ENCODE measurements at places on chromosomes 3 and 15.

DNA sequence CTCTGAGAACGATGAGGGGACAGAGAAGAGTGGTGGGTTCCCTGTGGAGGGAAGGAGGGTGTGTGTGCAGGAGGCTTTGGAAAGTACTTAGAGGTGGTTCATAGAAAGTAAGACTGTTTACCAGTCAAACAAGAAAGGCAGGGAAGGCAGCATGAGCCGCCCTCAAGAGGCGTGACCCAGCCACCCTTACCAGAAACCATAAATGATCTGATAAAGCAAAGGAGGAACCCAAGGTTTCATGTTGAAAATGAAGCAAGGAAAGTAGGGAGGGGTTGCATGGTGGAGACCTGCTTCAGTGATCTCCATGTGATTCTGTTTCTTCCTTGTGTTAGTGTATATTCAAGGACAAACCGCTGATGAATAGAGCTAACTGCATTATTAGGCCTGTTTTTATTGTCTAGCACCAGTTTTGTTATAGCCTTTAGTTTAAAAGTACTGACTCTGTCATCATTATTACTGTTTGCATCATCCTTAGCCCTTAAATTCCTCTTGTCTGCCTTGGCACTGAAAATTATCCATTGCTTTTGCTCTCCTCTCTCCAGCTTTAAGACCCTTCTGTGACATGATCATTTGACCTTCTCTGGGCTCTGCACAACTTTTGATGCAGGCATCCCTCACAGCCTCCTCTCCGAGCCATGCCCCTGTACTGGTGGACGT is 96.1 kb downstream of the STAC start:
- no peak for DNase-seq

GRCh38 chr15:74302821-74303359 is 64.6 kb downstream of the CYP11A1 start:
- no peak for DNase-seq

DNA sequence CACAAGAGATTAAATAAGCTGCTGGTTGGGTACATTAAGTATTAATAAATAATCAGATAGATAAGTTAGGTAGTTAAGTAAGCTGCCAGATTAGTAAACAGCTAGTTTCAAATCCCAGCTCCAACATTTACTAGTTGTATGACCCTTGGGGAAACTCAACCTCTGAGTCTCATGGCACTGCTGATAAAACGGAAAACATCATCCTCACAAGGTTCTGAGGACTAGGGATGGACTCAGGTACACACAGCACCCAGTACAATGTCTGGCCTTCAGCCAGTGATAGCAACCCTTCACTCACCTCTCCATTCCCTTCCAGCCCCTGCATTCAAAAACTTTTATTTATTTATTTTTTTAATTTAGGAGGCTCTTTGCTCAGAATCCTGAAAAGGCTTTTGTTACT is 32.3 kb downstream of the B3GNT5 start:
- DNase-seq: no peak

- no peak for DNase-seq
These were observed 1.3 kb downstream of the GOLGA8A start for GRCh38 chr15:34436126-34436955.

- DNase-seq: no peak
These were observed 626.8 kb downstream of the GRM7 start for GRCh38 chr3:7487763-7488162.

- no peak for DNase-seq
These were observed 51.9 kb downstream of the SERPINI1 start for GRCh38 chr3:167787440-167787839.

- DNase-seq: no peak
These were observed 30.2 kb downstream of the GOLIM4 start for GRCh38 chr3:168065569-168065968.

GRCh38 chr15:63389902-63390670 is 8.4 kb upstream of the CA12 start:
- DNase-seq: no peak

DNA sequence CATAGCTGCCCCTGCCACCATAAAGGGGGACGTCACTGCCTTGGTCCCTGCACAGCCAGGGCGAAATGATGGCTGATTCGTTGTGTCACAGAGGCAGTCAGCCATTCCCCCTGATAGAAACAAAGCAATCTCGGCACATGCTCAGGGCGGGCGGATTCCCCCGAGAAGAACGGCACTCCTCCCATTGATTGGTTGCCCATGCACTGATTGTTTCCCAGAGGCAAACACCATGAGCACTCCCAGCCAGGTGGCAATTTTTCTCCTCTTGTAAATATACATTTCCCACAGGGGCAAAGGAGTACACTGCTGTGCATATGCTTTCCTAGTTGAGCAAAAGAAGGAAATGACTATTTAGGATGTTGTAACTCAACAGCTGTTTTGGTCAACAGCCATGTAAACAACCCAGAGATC is 56.5 kb downstream of the KY start:
- DNase-seq: no peak

- DNase-seq: no peak
These were observed 246.5 kb downstream of the EPHB1 start for GRCh38 chr3:135041601-135042000.

DNA sequence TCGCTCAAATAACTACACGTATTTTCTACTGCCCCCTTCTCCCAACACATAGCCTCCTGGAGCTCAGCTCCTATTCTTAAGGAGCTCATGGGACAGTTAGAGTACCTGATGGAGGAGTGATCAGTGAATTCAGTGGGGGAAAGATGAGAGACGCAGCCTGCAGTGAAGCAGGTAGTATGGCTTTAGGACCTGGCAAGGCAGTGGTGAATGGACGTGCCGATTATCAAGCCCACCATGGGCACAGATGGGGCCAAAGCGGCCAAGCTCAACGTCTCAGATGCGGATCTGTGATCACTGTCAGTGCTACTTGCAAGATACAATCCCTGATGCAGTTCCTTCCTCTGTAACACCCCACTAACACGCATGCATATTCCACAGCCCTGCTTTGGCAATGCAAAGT is 45.8 kb upstream of the ATP2B2 start:
- no peak for DNase-seq

DNA sequence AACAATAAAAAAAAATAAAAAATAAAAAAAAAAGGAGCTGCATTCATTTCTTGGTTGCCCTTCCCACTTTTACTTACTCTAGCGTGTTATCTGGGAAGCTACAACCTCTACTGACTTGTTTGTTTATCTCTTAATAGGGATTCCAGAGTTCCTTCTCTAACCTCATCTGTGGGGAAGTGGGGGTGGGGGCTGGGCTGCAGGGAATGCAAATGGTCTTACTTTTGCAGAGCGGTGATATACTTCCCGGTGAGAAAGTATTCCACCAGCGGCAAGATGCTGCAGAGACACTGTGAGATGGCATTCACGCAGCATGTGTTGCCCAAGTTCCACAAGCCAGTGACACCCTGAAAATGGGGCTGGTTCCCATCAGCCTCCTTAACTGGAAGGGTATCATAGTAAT is 2.1 kb downstream of the USP50 start:
- no peak for DNase-seq

DNA sequence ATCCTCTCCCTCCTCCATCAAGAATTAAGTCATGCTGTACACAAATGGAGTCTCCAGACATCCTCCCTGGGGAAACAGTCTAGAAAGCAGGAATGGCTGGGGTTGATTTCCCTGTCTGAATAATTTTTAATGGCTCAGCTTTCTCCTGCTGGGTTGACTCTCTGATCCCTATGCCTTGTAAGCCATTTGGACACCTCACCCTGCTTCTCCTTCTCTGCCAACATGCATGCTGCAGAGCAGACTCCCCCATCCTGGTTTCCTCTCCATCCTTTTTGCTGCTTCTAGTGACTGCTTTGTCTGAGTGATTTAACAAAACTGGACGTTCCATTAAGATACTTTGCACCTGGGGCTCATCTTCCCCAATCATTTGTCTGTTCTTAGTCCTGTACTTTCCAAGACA is 22.2 kb downstream of the SV2B start:
- no peak for DNase-seq

DNA sequence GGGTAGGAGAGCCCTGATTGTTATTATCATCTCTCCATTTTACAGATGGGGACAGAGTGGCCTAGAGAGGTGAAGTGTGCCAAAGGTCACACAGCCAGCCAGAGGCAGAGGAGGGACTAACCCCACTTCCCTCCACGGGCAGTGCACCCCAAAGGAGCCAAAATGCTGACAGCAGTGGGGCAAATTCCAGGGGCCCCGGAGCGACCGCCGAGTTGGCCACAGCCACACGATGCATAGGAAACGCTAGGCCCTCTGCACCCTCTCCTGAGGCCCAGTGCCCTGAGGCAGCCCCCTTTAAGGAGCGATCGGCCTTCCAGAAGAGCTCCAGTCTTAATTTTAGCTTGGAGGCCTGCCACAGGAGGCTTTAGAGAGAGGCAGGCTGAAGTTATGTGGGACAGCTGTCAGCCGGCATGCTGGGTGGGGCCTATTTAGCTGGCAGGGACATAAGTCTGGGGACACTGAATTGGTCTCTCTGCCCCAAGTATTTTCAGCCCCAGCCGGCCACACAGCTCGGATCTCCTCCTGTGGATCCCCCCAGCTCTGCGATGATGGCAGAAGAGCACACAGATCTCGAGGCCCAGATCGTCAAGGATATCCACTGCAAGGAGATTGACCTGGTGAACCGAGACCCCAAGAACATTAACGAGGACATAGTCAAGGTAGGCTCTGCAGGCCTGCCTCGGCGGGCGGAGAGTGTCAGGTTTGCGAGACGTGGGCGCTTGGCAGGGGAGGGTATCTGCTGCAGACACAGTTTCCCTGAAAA is at the start of gene CAV3:
Gene CAV3, plus strand, starts transcription at position 471 of the 763 bp plus-strand sequence. Its CDS starts 75 bp downstream, at position 546.
- no peak for DNase-seq

GRCh38 chr15:59699810-59700431 is 10.8 kb upstream of the BNIP2 start:
- DNase-seq: no peak

- DNase-seq: no peak
These were observed 228.1 kb upstream of the LMCD1 start for GRCh38 chr3:8273479-8273878.

GRCh38 chr3:133487920-133488540 is 85.5 kb upstream of the CDV3 start:
- DNase-seq: no peak

- no peak for DNase-seq
These were observed 249.2 kb downstream of the IGSF11 start for GRCh38 chr3:118785415-118785814.

GRCh38 chr15:89116404-89116803 is 28.1 kb downstream of the ABHD2 start:
- DNase-seq: no peak

DNA sequence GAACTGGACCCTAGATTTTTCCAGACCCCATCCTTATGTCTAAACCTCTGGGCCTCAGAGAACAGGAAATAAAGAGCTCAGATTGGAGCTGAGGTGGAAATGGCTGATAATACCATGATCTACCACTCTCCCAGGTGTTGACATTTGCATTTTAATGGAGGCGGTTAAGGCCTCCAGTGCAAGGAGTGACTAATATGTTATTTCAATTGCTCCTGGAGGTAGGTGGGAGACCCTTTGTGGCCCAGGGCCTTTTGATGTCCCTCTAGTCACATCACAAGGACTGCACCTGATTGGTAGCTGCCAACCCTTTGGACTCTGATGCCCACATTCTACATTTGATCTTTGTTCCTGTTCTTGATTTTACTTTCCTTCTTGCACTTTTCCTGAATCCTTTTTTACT is 9.0 kb upstream of the ADCY5 start:
- no peak for DNase-seq

DNA sequence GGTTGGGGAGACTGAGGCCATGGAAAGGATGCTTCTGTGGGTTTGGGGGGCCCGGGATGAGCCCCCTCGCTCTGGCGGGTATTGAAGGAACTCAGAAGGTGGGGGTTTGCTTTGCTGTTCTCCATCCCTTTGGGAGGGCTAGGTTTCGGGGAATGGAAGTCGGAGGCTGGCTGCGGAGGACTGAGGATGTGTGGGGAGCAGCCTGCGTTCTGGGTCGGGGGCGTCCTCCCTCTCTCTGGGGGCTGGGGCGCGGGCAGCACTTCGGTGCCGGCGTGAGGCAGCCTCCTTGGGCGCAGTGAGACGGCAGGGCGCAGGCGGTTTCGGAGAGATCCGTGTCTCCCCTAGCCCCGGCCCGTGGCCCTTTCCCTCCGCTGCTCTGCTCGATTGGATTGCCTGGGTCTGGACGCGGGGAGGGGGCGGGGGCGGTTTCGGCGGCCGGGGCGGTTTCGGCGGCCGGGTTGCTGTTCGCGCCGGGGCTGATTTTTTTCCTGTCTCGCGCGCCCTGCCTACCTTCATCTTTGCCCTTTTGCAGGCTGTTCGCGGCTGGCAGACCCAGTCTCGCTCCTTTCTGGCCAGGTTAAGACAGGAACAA is 1.4 kb downstream of the PTPRG start:
- DNase-seq: no peak

DNA sequence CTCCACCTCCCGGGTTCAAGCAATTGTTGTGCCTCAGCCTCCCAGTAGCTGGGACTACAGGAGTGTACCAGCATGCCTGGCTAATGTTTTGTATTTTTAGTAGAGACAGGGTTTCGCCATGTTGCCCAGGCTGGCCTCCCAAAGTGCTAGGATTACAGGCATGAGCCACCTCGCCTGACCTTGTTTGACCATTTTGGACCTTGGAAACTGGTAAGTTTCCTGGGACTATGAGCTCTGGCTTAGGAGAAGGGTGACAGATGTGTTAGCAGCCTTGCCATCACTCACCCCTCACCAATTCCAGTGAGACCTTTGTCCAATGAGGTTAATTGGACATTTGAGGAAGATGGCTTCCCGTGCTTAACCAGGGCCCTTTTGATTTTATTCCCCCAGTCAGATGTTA is 19.9 kb downstream of the DNASE1L3 start:
- DNase-seq: no peak

DNA sequence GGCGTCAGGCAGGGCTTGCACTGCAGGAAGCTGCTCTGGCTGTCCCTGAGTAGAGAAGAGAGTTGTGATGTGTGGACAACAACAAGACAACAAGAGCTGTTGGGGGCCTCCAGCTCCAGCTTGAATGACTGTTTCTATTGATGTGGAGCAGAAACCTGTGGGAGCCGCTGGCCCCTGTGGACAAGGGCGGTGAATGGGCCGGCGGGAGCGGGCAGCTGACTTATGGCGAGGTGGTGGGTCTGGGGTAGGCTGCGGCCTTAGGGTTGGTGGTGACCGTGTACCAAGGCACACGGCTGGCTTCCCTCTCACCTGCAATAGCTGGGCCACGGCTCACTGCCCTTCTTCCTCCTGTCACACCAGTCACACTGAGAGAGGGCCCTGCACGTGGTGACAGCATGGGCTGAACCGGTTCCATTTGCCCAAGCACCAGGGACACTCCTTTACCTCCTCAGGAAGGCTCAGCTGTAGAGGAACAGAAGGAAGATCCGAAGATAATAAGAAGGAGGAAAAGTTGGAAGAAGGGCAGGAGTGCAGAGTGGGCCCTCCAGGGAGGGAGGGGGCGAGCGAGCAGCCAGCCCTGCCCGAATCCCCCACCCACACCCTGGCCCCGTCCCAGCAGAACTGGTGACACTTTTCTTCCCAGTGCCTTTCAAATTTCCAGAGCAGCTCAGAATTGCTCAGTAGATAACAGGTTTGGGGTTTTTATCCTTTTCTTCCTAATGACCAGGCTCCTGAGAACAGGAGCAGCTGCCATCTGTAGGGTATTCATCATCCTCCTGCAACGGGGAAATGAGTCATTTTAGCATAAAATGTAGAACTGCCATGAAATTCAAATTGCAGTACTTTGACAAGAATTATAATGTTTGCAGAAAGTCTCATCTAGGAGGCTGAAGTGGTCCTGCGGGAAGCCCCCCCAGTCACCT is 136.9 kb downstream of the TJP1 start:
- no peak for DNase-seq
